Upper lobe of right lung (tissue), 1 donor: ENCODE measurements at places on chromosomes 6 and 20.
A peak's percentile ranks its signal among the peaks of the same experiment; 100 is the strongest.

GRCh38 chr20:10236540-10237533 is 18.2 kb downstream of the SNAP25 start:
- no peak for DNase-seq

DNA sequence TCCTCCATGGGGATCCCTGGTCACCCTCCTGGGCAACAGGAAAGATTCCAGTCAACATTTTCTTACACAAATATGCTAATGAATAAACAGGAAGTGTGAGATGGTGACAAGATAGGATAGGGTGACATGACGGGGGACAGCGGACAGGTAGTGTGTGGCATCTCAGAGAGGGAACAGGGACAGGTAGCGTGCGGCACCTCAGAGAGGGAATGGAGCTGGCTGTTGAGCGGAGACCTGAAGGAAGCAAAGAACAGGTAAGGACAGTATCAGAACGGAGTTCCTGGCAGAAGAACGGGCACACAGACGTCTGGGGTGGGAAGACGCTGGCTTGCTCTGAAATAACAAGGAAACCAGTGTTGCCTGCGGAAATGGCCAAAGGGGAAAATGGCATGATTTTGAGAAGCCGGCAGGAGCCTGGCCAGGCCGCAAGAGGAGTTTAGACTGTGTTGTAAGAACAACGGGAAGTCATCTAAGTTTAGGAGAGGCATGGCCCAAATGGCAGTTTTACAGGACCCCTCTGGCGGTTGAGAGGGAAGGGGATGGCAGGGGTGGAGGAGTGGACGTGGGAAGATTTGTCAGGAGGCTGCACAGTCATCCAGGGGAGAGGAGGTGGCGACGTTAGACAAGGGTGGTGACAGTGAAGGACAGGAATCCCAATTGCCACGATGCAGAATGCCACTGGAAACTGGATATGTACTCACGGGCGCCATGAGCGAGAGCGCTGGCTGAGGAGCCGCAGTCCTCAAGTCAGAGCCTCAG is 111.6 kb downstream of the JPH2 start:
- peak; percentile 45 for DNase-seq

GRCh38 chr6:5936140-5936539 is 70.6 kb downstream of the NRN1 start:
- no peak for DNase-seq

GRCh38 chr6:116954938-116955337 is 77.9 kb downstream of the RFX6 start:
- DNase-seq, result no peak
